ENCODE measurements at places on chromosomes 1 and 21.

DNA sequence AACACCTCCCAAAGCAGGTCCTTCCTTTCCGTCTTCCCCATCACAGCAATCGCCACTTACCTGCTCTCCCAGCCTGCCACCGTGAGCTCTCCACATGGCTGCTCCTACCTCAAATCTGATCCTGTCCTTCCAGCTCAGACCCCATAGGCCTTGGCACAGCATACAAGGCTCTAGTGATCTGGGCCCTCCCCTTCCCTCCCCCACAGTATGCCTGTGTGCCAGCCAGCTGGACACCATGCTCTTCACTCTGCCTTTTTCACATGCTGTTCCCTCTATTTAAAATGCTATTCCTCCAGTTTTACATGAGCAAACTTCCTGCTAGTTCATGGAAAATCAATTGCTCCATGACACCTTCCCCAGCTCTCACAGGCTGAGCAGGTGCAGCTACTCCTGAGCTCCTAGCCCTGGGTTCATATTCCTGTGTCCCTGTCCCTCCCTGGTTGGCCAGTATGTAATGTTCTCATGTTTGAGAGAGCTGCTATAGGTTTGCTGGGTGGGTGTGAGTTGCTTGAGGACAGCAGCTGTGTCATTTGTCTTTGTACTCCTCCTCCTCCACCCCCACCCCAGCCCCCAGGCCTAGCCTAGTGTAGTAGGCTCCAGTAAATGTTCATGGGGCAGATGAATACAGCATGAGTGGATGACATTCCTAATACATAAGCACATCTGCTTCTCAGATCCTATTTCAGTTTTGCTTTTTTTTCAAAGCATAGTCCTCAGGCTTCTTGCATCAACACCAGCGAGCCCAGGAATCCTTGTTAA is 6.3 kb upstream of the TNNT2 start:
- no peak for DNase-seq
- no peaks in the 10 kb centered on the region for H3K36me3 ChIP-seq
- no peaks in the 10 kb centered on the region for H3K4me1 ChIP-seq
- no peak overlapping the region for H3K27ac ChIP-seq

- H3K27ac ChIP-seq: no peak overlapping the region
- no peak for DNase-seq
- no peak overlapping the region for H3K4me3 ChIP-seq
- peaks cover 28% of the 10 kb centered on the region for H3K4me1 ChIP-seq
- peaks cover under 1% of the 10 kb centered on the region for H3K27me3 ChIP-seq
Observed at GRCh38 chr1:116308276-116308675, 64.8 kb upstream of the ATP1A1 start.

- peaks cover 43% of the 10 kb centered on the region for H3K27me3 ChIP-seq
- H3K36me3 ChIP-seq: no peaks in the 10 kb centered on the region
- no peak overlapping the region for H3K4me3 ChIP-seq
- H3K27ac ChIP-seq: no peak overlapping the region
- H3K4me1 ChIP-seq: peaks cover 13% of the 10 kb centered on the region
Observed at GRCh38 chr1:236492378-236492777, 31.4 kb upstream of the LGALS8 start.

- no peak for DNase-seq
- peaks cover 5% of the 10 kb centered on the region for H3K27me3 ChIP-seq
- no peaks in the 10 kb centered on the region for H3K4me1 ChIP-seq
- H3K27ac ChIP-seq: no peak overlapping the region
Observed at GRCh38 chr1:17598251-17598650, 58.8 kb downstream of the ARHGEF10L start.

DNA sequence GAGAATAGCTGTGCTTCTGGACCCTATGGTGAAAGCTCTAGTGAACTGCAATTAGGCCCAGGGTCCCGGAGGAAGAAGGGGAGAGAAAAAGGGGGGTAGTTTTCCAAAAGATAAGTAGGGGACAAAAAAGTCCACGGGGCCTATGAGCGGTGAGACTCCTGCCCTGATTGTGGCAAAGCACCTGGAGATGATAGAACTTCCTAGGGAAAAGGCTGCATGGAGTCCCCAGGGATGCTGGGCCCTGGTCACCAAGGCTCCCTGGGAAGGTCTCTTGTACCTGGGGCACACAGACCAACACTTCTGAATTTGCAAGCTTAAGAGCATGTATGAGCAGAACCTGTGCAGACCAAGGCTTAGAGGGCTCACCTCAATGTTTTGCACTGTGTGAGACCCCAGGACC is 5.4 kb upstream of the SHISA4 start:
- H3K27ac ChIP-seq: no peak overlapping the region
- no peak overlapping the region for H3K4me3 ChIP-seq
- DNase-seq: no peak
- H3K27me3 ChIP-seq: peaks cover 46% of the 10 kb centered on the region

DNA sequence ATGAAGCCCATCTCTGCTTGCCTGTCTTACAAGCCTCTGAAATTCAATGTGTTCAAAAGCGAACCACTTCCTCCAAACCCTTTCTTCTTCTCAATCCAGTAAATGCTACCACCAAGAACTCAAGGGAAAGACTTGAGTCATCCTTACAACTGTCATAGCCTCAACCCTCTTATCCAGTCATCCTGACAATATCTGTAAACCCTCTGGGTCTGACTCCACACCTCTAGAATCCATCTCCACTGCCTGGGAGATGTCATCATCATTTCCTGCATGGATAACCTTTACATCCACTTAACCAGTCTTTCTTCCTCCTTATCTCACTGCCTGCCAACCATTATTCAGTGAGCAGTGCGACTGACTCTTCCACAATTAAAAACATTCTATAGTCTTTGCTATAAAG is 441.1 kb downstream of the SETD4 start:
- H3K27ac ChIP-seq: no peak overlapping the region
- H3K36me3 ChIP-seq: no peaks in the 10 kb centered on the region
- H3K4me3 ChIP-seq: no peak overlapping the region

- H3K27ac ChIP-seq: no peak overlapping the region
- H3K4me3 ChIP-seq: no peak overlapping the region
- DNase-seq: no peak
Observed at GRCh38 chr1:67230539-67230938, 64.3 kb downstream of the IL23R start.

- H3K36me3 ChIP-seq: peaks cover 6% of the 10 kb centered on the region
- DNase-seq: no peak
- no peaks in the 10 kb centered on the region for H3K4me1 ChIP-seq
- no peak overlapping the region for H3K27ac ChIP-seq
- H3K4me3 ChIP-seq: no peak overlapping the region
Observed at GRCh38 chr1:20893931-20894330, 106.8 kb upstream of the HP1BP3 start.

DNA sequence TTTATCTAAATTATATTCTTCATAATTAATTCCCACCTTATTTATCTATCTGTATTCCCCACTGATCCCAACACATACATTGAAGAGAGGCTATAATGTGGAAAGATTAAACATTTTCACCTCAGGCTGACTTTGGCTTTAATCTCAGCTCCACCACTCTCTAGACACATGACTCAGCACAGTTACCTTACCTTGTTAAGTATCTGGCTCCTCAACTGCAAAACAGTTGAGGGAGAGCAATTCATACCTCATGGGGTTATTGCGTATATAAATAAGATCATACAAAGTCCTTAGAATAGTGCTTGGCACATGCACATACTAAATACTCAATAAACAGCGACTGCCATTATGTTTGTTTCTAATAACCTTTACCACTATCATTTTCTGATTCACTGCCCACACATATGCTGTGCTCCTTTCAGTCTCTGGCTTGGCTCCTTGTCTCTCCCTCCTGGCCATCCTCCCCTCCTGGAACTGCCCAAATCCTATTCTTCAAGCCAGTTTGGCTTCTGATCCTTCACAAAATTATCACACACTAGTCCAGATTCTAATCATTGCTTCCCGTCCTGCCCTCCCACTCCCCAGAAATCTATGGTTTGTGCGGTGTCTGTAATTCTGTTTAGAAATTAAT is 50.1 kb downstream of the BCL9 start:
- H3K4me3 ChIP-seq: no peak overlapping the region
- peaks cover 15% of the 10 kb centered on the region for H3K27me3 ChIP-seq
- H3K27ac ChIP-seq: no peak overlapping the region
- no peaks in the 10 kb centered on the region for H3K36me3 ChIP-seq
- no peak for DNase-seq
